T-cell (primary cell): ENCODE measurements at places on chromosomes 2 and 18.

- no peak for DNase-seq
Measured at GRCh38 chr18:62954366-62954765, 239.0 kb downstream of the PHLPP1 start.

DNA sequence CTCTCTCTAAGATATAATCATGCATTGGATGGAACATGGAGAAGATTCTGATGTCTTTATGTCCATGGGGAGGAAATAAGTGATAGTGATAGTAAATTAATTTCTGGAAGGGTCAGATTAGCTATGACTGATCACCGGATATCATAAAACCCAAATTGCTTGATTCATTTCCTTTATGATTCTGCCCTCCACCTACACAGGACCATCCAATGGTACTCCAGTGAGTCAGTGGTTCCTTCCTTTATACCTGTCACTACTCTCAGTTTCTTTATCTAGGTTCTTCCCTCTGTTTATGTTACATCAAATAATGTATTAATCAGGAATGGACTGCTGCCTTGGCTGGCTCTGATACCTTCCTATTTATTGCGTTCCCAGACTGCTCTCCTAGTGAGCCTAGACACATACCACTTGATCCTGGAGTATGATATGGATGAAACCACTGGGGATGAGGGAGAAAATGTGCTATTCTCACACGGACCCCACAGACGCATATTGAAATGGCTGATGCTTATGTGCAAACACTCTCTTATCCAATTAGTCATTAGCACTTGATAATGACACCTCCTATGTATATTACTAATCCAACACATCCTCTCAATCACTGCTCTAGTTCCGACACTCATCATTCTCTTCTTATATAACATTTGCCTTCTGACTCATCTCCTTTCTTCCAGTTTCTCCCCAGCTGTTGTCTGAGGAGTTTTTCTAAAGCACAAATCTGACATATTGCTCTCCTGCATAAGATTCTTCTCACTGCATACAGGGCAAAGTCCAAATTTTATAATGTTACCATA is 315.6 kb downstream of the INSIG2 start:
- no peak for DNase-seq

DNA sequence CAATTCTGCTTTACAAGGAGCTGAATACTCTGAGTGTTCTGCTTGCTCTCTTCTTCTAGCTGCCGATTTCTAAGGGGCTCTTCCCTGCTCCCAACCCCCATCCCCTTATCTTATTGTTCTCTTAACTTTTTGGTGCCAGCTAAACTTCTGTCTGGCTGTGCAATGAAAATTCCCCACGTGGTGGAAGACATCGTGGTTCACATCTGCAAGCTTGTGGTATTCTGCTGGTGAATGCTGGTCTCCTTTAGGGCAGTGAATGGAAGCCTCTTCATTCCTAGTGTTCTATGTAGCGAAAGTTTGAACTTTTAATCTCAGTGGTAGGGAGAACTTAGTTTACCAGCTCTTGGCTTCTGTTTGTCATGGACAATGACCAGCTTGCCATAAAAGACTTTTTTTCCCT is 406.0 kb upstream of the ZEB2 start:
- DNase-seq: no peak

GRCh38 chr2:221437056-221437455 is 135.0 kb downstream of the EPHA4 start:
- DNase-seq: no peak

DNA sequence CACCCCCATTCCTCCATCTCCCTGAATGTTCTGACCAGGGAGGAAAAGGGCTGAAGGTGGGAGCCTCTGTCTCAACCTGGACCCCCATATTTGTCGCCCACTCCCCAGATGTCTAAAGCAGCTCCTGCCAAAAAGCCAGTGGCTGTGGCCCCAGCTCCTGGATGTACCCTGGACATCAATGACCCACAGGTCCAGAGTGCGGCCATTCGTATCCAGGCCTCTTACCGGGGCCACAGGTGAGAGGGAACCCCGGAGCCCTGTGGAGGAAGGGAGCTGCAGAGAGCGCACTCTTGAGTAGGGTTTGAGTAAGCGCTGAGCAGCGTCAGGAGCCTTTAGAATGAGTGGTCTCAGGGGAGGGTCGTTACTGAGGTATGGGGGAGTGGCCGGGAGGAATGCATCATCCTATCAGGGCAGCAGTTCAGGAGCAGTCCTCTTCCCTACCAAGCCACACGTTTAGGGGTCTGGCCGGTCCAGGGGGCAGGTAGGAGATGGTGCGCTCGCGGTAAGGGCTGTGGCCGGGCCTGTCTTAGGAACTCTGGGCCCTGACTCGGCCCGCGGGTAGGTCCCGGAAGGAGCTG is 2.4 kb upstream of the GMPPA start:
- DNase-seq: no peak

DNA sequence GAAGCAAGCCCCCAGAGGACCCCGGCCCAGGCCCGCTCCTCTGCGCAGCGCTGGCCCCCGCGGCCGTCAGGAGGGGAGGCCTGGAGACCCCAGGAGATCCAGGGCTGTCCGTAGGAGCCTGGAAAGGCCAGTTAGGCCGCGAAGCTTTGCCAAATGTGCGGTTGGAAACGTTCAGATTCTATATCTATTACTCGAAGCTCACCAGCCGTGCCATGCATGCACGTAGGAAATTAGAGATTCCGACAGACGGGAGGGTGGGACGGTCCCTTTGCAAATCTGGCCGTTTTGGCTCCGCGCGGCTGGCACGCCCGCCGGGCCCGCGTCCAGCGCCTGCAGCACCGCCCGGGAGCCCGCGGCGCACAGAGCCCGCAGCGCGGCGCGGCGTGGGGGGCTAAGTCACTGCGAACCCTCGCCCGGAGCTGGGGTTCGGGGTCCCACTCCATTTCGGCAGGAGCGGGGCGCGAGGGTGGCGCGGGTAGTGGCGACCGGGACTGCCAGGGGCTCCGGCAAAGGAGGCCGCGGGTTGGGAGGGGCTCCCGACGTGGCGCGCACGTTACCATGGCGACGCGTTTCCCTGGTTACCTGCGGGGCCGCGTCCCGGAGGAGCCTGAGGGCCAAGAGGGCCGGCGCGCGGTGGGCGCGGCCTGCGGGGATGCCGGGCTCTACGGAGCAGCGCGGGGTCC is 488.6 kb upstream of the SMIM21 start:
- no peak for DNase-seq

DNA sequence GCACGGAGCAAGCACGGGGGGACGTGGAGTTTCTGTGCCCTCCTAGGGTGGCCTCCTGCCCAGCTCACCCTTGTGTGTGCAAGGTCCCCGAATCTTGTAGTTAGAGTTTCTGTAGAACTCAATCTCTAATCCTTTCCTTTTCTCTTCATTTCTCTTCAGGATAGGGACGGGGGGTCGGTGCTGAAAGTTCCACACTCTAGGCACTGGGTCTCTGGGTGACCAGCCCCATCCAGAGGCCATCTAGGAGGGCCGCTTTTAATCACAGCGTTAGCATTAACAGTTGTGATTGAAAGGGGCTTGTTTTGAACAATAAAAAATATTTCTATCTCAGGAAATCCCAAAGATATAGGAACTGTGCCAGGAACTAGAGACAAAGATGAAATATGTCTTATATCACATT is 10.5 kb downstream of the SOCS6 start:
- no peak for DNase-seq

DNA sequence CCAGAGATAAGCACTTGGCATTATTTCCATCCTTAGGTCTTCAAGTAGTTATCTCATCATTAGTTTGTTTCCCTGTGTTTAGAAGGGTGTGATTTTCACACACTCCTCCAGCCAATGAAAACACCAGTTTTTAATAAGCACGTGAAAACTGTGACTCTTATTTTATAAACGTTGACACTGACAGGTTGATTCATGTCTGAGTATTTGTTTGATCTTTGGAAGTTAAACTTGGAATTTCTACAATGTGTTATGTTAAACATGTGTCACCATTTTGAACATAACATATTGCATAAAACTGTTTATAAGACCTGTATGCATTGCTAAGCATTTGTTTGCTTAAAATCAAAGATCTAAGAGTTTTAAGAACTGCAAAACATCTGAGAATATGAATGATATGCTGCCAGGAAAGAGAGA is 27.6 kb downstream of the SLC40A1 start:
- no peak for DNase-seq

DNA sequence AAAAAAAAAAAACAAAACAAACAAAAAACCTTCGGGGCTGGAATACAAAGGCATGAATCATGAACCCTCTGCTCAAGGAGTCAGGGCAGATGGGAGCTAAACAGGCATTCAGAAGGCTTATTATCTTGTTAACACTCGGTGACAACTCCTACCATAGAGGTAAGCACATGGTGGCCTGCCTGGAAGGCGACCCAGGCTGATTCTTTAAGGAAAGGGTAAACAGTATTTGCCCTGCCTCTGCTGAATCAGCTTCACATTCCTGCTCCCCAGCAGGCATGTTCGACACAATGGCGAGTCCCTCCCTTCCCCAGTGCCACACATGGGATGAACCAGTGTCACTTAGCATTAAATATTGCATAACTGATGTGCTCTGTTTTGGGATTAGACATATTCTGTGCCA is 191.9 kb downstream of the ARL4C start:
- DNase-seq: no peak
